ENCODE measurements at places on chromosomes 13 and 19. TPM values are rescaled to one million over a fixed set of nuclear protein-coding genes. Genes with fewer than 3 reads are reported as not detected.

OR4F17 gene
- total RNA-seq: not detected

POLR2E gene
- 121 TPM for total RNA-seq

KLK11 gene
- total RNA-seq: not detected

GRCh38 chr13:89899302-89900103 is 1448.0 kb upstream of the MIR17HG start:
- H3K27ac ChIP-seq: no peak overlapping the region
- no peaks in the 10 kb centered on the region for H3K27me3 ChIP-seq
- no peak overlapping the region for H3K4me3 ChIP-seq
- no peak for DNase-seq
- H3K4me1 ChIP-seq: no peaks in the 10 kb centered on the region

GRCh38 chr13:112974671-112975070 is 5.7 kb downstream of the MCF2L start:
- no peak overlapping the region for H3K4me3 ChIP-seq
- H3K27me3 ChIP-seq: no peaks in the 10 kb centered on the region
- H3K27ac ChIP-seq: no peak overlapping the region
- peaks cover 3% of the 10 kb centered on the region for H3K4me1 ChIP-seq
- no peak for DNase-seq
- H3K36me3 ChIP-seq: no peaks in the 10 kb centered on the region

DNA sequence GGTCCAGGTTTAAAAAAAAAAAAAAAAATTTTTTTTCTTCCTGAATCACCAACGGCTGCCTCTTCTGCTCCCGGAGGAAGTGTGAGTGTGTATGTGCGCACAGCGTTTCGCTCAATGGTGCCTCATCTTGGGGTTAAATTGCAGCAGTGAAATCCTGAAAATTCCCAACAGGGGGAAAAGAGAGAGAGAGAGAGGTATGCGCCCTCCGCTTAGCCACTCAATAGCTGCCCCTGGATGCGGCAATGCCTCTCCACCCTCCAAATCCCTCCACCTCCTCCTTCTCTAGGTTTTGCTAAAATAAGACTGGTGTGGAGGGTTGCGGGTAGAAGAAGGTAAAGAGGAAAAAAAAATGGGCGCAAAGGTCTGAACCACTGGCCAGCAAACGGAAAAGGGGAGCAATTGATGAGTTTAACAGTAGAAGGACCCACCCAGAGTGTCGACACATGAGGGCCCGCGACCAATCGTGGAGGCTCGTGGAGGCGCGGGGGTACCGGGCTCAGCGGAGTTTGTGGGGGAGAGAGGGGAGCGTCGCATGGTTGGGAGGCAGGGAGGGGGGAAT is 853 bp upstream of the CACNA1A start:
- DNase-seq: no peak
- no peaks in the 10 kb centered on the region for H3K4me1 ChIP-seq
- H3K36me3 ChIP-seq: no peaks in the 10 kb centered on the region
- H3K27ac ChIP-seq: no peak overlapping the region
- no peaks in the 10 kb centered on the region for H3K27me3 ChIP-seq
- H3K4me3 ChIP-seq: no peak overlapping the region

DNA sequence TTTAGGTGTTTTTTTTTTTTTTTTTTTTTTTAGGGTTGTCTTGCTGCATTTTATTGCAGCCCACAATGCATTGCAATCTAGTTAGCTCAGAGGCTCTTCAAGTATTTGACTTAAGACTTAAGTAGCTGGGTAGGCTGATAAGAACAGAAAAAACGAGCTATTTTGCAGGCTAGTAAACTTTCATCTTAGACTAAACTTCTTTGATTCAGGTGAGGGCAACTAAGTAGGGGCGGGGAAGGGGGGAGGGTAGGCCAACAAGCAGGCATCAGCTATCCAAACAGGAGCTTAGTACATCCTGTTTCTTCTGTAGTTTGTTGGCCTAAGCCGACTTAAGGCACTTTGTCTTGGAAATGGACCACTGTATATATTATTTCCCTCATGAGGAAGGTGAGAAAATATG is 4.9 kb upstream of the TDRD3 start:
- no peaks in the 10 kb centered on the region for H3K4me1 ChIP-seq
- no peaks in the 10 kb centered on the region for H3K36me3 ChIP-seq
- H3K4me3 ChIP-seq: no peak overlapping the region
- no peak overlapping the region for H3K27ac ChIP-seq
- H3K27me3 ChIP-seq: no peaks in the 10 kb centered on the region

- H3K36me3 ChIP-seq: no peaks in the 10 kb centered on the region
- no peak overlapping the region for H3K27ac ChIP-seq
- no peak overlapping the region for H3K4me3 ChIP-seq
- no peaks in the 10 kb centered on the region for H3K27me3 ChIP-seq
- H3K4me1 ChIP-seq: peaks cover 29% of the 10 kb centered on the region
- peak; percentile 7 for DNase-seq
Observed at GRCh38 chr19:7982103-7982502, 23.3 kb downstream of the ELAVL1 start.

All from right lobe of liver (tissue), 6 donors.